ENCODE measurements at places on chromosomes 5 and 9. TPM values are rescaled to one million over a fixed set of nuclear protein-coding genes. Genes with fewer than 3 reads are reported as not detected.

GRCh38 chr5:120874081-120874862 lies 410.2 kb downstream of the PRR16 start:
- DNase-seq = no peak

DNA sequence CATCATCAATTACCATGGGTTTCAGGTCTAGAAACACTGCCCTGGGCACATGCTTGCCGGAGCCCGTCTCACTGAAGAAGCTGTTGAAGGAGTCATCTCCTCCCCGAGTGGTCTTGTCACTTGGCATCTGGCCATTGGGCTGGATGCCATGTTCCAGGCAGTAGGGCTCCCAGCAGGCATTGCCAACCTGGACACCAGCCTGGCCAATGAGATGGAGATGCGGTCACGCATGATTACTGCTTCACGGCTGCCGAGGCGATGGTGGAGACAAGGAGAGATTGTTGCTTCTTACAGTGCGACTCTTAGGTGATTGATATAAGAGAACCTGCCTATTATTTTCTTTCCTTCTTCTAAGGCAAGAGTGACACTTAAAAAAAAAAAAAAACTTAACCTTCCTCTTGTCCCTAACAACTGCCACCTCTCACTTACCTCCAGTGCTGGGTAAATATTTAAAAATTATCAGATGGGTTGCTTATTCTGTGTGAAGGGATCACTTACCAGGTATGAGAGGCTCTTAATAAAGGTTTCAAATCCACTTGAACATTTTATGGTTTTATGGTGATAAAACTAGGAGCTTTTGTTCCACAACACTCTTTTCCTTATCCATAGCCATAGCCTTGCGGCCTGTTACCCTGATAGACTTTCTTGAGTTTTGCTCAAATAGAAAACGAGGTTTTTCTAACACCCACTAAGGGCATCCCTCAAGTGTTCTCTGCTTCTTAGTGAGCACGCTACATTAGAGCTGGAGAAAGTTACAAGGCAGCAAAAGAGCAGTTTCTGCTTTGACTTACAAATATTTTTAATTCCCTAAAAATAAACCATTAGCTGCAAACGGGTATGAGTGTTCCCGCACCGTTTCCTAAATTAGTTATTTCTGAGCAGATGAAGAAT lies 41.2 kb downstream of the NIM1K start:
- no peak for DNase-seq

- no peak for DNase-seq
Measured at GRCh38 chr5:172620506-172620905, 20.6 kb upstream of the NEURL1B start.

DNA sequence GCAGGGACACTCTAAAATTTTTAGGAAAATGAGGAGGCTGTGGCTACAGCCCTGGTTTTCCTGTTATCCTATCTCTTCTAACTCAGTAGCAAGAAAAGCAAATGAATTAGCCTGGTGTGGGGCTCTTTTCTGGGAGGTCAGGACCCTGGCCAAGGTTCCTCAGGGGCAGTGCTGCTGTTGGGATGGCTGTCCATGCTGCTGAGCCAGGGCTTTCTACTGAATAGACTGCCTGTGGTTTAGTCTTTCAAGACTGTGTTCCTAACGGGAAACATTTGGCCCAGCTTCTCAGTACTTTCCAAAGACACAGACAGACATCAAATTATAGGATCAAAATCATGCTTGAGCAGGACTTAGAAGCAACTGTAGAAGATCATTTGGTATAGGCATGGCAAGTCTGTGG lies 18.1 kb downstream of the TNC start:
- no peak for DNase-seq

- no peak for DNase-seq
Measured at GRCh38 chr5:56143373-56143714, 89.8 kb downstream of the ANKRD55 start.

- DNase-seq = no peak
Measured at GRCh38 chr9:20930836-20931235, 100.6 kb downstream of the HACD4 start.

DNA sequence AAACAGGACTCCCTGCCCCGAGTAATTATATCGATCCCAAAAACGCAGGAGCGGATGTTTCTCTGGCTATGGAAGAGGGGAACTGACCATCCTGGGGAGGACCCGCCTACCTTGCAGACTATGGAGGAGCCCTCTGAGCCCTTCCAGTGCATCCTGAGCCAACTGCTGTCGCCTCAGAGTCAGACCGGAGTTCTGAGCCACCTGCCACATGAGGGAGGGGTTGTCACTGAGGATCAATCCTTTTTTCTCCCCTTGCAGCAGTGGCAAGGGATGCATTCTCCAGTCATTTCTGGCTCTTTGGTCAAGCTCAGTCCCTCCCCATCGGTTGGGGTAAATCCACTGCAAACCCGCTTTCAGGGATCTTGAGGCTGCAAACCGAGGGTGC lies 709 bp downstream of the FANCG start:
- no peak for DNase-seq

DNA sequence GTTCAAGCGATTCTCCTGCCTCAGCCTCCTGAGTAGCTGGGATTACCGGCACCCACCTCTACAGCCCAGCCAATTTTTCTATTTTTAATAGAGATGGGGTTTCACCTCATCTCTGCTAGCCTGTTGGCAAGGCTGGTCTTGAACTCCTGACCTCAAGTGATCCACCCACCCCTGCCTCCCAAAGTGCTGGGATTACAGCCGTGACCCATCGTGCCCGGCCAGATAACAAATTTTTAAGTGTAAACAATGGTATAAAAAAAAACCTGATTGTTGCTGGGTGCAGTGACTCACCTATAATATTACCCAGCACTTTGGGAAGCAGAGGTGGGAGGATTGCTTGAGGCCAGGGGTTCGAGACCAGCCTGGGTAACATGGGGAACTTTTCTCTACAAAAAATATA lies 28.0 kb upstream of the N4BP3 start:
- no peak for DNase-seq

The LCN1 gene
- not detected for total RNA-seq

The SLC1A3 gene
- total RNA-seq = 1.3 TPM

The SLC6A18 gene
- not detected for total RNA-seq

The KCNV2 gene
- total RNA-seq = not detected

All from fibroblast of villous mesenchyme (primary cell).